Activated CD8-positive, alpha-beta T cell treated with anti-CD3 and anti-CD28 coated beads for 36 hours (primary cell): ENCODE measurements at places on chromosomes 1 and 21.
A peak's percentile ranks its signal among the peaks of the same experiment; 100 is the strongest.

DNA sequence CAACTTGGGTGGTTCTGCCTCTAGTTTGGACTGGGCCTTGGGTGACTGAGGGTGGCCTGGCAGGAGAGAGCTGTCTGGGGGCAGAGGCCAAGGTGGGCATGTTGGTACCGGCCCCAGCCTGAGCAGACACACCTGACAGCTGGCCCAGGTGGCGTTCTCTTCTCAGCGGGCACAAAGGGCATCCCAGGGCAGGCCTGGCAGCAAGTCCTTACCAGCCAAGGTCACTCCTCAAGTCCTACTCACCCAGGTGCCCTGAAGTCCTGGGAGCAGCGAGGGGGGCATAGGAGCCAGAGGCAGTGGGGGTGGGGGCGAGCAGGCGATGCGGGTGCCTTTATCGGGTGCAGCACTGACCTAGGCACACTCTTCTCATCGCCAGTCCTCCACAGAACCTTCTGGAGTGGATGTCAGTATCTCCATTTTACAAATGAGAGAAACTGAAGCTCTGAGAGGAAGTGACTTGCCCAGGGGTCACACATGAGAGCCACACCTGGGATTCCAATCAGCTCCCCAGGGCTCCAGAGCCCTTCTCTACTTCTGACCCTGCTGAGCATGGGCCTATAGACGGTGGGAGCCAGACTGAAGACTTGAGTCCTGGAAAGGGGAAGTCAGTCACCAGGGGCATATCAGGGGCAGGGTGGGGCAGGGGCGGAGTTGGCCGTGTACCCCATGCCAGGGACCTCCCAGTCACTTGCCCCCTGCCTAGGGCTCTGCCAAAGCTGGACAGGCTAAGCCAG is 587 bp upstream of the SLC25A34 start:
- no peaks in the 10 kb centered on the region for H3K27me3 ChIP-seq
- no peaks in the 10 kb centered on the region for H3K4me1 ChIP-seq
- no peak overlapping the region for H3K4me3 ChIP-seq
- no peak overlapping the region for H3K27ac ChIP-seq
- DNase-seq = no peak

DNA sequence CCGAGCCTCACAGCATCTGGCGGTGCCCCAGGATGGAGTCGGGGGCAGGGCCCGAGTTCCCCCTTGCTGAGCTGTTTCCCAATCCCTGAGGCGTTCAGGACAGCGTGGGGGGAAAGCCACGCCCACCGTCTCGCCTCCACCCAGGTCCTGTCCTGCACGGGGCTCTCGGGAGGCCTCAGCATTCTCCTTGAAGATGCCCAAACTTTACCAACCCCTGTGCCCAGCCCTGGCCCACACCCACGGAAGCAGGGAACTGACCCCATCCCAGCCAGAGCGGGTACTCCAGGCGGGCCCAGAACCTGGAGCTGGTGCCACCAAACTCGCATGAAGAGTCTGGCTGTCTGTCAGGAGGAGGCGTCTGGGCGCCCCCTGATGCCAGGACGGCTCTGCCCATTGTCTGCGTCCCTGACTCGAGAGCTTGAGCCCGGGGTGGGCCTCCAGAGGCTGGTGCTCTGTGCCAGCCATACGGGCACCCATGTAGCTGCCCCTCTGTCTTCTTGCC is 35.3 kb upstream of the POFUT2 start:
- H3K4me1 ChIP-seq = peaks cover 5% of the 10 kb centered on the region
- DNase-seq = no peak
- no peaks in the 10 kb centered on the region for H3K27me3 ChIP-seq
- H3K36me3 ChIP-seq = no peaks in the 10 kb centered on the region
- no peak overlapping the region for H3K4me3 ChIP-seq

GRCh38 chr1:52913014-52913413 is 8.5 kb downstream of the ECHDC2 start:
- peaks cover 2% of the 10 kb centered on the region for H3K36me3 ChIP-seq
- H3K27ac ChIP-seq = no peak overlapping the region
- no peaks in the 10 kb centered on the region for H3K27me3 ChIP-seq
- no peak overlapping the region for H3K4me3 ChIP-seq
- no peaks in the 10 kb centered on the region for H3K4me1 ChIP-seq

- H3K4me1 ChIP-seq = peaks cover 17% of the 10 kb centered on the region
- peaks cover 34% of the 10 kb centered on the region for H3K27me3 ChIP-seq
- no peak overlapping the region for H3K27ac ChIP-seq
- no peaks in the 10 kb centered on the region for H3K36me3 ChIP-seq
Measured at GRCh38 chr1:65267683-65268082, 41.7 kb upstream of the DNAJC6 start.

DNA sequence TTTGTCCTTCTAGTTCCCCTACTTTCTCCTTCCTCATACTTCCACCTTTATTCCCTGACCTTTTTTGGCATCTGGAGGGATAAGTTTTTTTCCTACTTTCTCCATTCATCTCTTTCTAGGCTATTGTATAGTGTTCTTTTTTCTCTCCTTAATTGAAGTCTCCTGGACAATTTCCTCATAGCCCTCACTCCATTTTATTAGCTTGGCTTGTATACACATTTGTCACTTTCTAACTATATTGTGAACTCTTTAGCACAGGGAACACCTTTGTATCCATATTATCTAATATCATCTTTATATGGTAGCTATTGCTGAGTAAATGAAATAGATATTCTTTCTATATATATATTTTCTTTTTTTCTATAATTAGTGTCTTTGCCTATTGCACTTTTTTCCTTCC is 47.6 kb downstream of the TMED5 start:
- no peaks in the 10 kb centered on the region for H3K4me1 ChIP-seq
- no peak overlapping the region for H3K4me3 ChIP-seq
- DNase-seq = no peak
- H3K36me3 ChIP-seq = peaks cover 18% of the 10 kb centered on the region

GRCh38 chr1:22370190-22370498 is 81.5 kb upstream of the ZBTB40 start:
- H3K36me3 ChIP-seq = no peaks in the 10 kb centered on the region
- no peaks in the 10 kb centered on the region for H3K4me1 ChIP-seq
- peaks cover 21% of the 10 kb centered on the region for H3K27me3 ChIP-seq

- H3K4me3 ChIP-seq = no peak overlapping the region
- peaks cover 6% of the 10 kb centered on the region for H3K27me3 ChIP-seq
- no peaks in the 10 kb centered on the region for H3K36me3 ChIP-seq
Measured at GRCh38 chr21:35585878-35586277, 474.4 kb downstream of the SETD4 start.

GRCh38 chr1:210448297-210448892 is 119.7 kb downstream of the HHAT start:
- DNase-seq = peak; percentile 49
- peaks cover 22% of the 10 kb centered on the region for H3K4me1 ChIP-seq
- no peak overlapping the region for H3K27ac ChIP-seq
- H3K27me3 ChIP-seq = no peaks in the 10 kb centered on the region

DNA sequence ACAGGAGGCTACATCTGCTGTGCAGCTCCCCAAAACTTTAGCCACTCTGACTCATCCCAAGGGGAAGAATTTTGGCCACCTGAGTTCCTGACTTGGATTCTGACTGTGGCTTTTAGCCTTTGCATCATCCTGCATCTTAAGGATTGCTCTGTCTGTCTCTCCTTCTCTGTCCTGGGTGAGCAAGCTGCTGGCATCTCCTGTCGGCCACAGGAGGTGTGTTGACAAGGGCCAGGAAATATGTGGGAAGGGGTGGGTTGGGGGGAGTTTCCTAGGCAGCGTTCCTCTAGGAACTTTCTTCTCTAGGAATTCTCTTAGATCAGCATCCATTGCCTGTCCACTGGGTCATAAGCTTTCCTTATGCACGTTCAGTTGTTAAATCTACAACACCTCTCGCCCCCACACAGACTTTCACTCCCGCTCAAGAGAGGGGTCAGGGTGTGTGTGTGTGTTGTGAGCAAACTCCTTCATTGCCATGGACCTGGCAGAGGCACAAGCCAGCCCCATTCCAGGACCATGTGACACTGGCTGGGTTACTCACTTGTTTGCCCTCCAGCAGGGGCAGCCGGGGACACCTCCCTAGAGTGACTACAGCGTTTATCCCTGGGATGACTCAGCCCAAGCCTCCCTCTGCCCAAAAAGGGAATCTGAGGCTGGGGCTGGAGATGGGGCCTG is 145.0 kb upstream of the DUSP10 start:
- H3K4me1 ChIP-seq = peaks cover 3% of the 10 kb centered on the region
- no peak overlapping the region for H3K27ac ChIP-seq
- H3K36me3 ChIP-seq = no peaks in the 10 kb centered on the region
- no peak overlapping the region for H3K4me3 ChIP-seq
- DNase-seq = no peak

GRCh38 chr1:150487763-150488115 is 520 bp downstream of the TARS2 start:
- peaks cover 26% of the 10 kb centered on the region for H3K36me3 ChIP-seq
- H3K27ac ChIP-seq = peak overlapping the region; percentile 99

- no peaks in the 10 kb centered on the region for H3K27me3 ChIP-seq
- no peaks in the 10 kb centered on the region for H3K36me3 ChIP-seq
- no peaks in the 10 kb centered on the region for H3K4me1 ChIP-seq
- no peak for DNase-seq
Measured at GRCh38 chr1:1129381-1129821, 13.5 kb upstream of the C1orf159 start.

GRCh38 chr21:29182691-29183092 is 52.2 kb downstream of the MAP3K7CL start:
- H3K4me1 ChIP-seq = peaks cover 3% of the 10 kb centered on the region
- no peaks in the 10 kb centered on the region for H3K27me3 ChIP-seq
- H3K4me3 ChIP-seq = no peak overlapping the region

- peaks cover 15% of the 10 kb centered on the region for H3K4me1 ChIP-seq
- no peaks in the 10 kb centered on the region for H3K36me3 ChIP-seq
- DNase-seq = peak; percentile 20
- H3K4me3 ChIP-seq = peak overlapping the region; percentile 52
- no peak overlapping the region for H3K27ac ChIP-seq
- peaks cover 63% of the 10 kb centered on the region for H3K27me3 ChIP-seq
Measured at GRCh38 chr1:75615613-75616435, 4.9 kb upstream of the SLC44A5 start.

DNA sequence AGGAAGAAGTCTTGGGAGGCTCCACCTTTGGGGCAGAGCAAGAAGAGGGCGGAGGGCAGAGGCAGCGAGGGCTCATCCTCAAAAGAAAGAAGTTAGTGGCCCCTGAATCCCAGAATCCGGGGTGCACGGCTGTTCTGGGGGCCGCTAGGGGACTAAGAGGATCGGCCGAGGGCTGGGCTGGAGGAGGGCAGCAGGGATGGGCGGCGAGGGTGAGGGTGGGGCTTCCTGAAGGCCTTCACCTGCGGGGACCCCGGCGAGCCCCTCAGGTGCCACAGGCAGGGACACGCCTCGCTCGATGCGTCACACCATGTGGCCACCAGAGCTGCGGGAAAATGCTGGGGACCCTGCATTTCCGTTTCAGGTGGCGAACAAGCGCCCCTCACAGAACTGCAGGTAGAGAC is 23.9 kb downstream of the COL6A1 start:
- H3K36me3 ChIP-seq = no peaks in the 10 kb centered on the region
- H3K4me1 ChIP-seq = no peaks in the 10 kb centered on the region
- DNase-seq = no peak

- peak; percentile 64 for DNase-seq
- H3K4me1 ChIP-seq = peaks cover 66% of the 10 kb centered on the region
- peaks cover 13% of the 10 kb centered on the region for H3K36me3 ChIP-seq
- peak overlapping the region; percentile 95 for H3K27ac ChIP-seq
Measured at GRCh38 chr1:52634111-52634510, 1.1 kb downstream of the SHISAL2A start.

DNA sequence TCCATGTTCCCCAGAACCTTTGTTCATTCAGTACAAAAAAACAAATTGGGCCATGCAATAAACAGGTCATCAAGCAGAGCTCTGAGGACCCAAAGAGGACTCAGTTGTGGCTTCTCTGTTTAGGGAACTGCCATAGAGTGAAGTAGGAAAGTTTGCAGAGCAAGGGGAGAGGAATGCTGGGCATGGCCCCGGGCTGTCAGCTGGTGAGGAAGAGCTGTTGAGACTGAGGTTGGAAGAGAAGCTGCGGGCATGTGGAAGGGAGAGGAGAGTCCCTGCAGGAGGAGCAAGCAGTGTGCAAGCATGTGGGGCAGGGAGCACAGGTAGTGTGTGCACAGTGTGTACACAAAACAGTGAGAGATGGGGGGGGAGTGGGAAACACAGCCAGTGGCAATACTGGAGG is 71.8 kb downstream of the NTPCR start:
- H3K36me3 ChIP-seq = peaks cover 2% of the 10 kb centered on the region
- no peak overlapping the region for H3K4me3 ChIP-seq
- no peaks in the 10 kb centered on the region for H3K4me1 ChIP-seq
- H3K27me3 ChIP-seq = no peaks in the 10 kb centered on the region

DNA sequence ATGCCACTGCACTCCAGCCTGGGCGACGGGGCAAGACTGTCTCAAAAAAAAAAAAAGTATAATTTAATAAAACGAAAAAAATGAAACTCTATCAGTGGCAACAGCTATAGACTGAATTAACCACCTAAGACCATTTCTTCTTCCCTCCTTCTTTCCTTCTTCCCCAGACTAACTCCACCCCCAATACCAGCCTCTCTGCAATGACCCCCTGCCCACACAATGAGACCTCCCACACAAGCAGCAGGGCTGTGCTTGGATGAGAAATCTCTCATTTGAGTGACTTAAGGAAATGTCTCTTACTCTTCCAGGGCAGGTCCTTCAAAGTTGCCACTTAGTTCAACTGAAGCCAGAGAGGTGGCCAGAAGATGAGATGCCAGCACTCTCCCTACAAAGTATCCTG is 94.5 kb upstream of the SYT6 start:
- no peak for DNase-seq
- peaks cover 7% of the 10 kb centered on the region for H3K4me1 ChIP-seq
- H3K4me3 ChIP-seq = no peak overlapping the region
- peaks cover 2% of the 10 kb centered on the region for H3K27me3 ChIP-seq

DNA sequence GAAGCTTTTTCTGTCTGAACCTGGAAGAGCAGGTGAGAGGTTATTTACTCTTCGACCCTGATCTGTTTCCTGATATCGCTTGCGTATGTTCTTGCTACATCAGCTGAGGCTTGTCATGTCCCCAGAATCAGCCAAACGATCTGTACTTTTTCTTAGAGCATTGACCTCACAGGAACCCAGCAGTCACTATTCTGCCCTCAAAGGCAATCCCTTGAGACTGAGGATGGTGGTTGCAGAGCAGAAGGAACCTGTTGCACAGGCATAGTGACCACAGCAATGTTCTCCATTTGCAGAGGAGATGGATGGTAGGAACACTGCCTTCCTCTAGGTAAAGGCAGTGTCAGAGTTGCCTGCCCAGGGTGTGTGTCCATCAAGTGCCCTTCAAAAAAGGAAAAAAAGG is 11.3 kb upstream of the LACTBL1 start:
- DNase-seq = no peak
- no peak overlapping the region for H3K27ac ChIP-seq
- H3K4me3 ChIP-seq = no peak overlapping the region
- H3K36me3 ChIP-seq = no peaks in the 10 kb centered on the region

DNA sequence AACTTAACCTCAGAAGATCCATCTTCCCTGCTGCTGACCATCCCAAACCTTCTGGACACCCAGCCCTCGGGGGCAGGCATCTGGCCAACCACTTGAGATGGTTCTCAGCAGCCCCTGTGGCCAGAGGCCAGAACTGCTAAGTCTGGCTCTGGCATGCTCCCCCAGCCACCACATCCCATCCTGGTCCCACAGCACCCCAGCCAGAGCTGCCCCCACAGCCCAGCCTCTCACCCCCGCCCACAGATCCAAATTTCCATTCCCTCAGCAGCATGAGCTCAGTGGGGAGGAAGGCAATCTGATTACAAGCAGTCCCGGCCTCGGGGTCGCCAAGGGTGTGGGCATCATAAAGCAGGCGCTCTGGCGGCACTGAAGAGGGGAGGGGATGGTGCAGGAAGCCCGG is 45.6 kb downstream of the GLIS1 start:
- no peak overlapping the region for H3K27ac ChIP-seq
- no peaks in the 10 kb centered on the region for H3K4me1 ChIP-seq
- H3K27me3 ChIP-seq = peaks cover 2% of the 10 kb centered on the region
- no peak for DNase-seq
- H3K36me3 ChIP-seq = no peaks in the 10 kb centered on the region

GRCh38 chr1:92168657-92169056 is 49.1 kb upstream of the C1orf146 start:
- no peaks in the 10 kb centered on the region for H3K27me3 ChIP-seq
- DNase-seq = no peak
- no peaks in the 10 kb centered on the region for H3K4me1 ChIP-seq
- H3K4me3 ChIP-seq = no peak overlapping the region
